ENCODE measurements at places on chromosomes 16 and 17.

DNA sequence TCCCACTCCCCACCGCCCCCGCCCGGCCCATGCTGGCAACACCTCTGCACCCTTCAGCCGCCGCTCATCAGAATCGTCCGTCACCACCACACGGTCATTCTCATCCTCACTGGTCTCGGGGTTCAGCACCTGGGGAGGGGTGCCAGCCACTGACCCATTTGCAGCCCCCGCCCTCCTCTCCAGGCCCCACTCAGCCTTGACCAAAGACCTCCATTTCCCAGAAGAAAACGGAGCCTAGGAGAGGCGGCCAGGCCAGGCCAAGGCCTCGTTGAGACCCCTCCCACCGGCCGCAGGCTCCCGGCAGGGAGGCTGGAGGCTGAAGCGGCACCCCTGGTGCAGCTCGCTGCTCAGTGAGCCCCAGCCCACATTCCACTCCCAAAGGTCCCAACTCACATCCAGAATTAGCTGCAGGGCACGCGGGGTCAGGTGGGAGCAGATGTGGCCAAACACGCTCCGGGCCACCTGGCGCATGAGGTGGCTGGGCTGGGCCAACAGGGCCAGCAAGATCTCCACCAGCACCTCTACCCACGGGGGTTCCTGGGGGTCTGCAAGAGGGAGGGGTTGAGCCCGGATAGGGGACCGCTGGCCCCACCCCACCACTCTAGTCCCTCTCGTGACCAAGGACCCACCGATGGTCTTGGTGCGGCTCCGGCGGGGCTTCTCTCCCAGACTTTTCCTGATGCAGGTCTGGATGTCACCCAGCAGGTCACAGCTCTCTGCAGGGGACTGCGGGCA, 9.8 kb downstream of the MYBBP1A start:
- DNase-seq: no peak

GRCh38 chr17:44976206-44976605, 8.1 kb upstream of the C1QL1 start:
- no peak for DNase-seq

DNA sequence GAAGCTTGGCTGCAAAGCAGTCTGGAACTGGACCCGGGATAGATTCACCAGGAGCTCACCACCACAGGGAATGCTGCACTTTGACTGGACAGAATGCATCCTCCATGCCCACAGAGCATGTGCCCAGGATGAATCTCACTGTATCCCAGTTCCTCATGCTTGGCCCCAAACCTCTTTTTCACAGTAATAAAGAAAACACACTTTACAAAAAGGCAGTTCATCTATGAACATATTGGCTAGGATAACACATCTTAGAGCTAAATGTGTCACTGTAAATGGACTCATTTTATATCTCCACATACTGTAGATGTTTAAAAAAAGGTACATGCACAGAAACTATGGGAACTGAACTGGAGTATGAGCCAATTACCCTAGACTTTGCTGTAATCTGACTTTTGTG, 266.9 kb downstream of the TOX3 start:
- no peak for DNase-seq

DNA sequence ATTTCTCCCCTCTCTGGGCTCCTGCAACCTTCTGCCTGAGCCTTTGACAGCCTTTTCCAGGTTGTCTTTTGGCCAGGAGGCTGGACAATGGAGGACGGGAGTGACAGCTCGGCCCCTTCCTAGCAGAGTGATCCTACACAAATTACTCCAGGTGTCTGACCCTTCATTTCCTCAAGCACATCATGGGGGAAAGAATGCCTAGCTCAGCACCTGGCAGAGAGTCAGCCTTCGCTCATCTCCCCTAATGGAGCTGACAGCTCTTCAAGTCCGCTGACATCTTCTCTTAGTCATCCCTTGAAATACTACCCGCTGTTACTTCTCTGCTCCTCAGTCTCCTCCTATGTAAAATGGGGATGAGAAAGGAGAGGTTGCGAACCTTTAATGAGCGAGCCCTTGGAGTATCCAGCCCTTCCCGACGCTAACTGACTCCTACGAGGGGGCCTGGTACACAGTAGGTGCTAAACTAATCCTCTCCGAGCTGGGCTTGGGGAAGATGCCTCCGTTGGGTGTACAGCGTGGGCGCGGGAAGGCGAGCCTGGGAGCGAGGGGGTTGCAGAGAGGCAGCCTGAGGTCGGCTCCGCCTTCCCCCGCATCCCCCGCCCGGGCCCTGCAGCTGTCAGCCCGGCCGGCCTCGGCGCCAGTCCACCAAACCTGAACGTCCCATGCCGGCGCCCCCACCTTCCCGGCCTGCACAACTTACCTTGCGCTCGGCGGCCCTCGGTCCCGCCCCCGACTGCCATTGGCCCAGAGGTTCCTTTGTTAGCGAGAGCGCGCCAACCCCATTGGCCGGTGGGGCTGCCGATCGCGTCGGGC, 480 bp upstream of the MPRIP start:
- peak; percentile 96 for DNase-seq

DNA sequence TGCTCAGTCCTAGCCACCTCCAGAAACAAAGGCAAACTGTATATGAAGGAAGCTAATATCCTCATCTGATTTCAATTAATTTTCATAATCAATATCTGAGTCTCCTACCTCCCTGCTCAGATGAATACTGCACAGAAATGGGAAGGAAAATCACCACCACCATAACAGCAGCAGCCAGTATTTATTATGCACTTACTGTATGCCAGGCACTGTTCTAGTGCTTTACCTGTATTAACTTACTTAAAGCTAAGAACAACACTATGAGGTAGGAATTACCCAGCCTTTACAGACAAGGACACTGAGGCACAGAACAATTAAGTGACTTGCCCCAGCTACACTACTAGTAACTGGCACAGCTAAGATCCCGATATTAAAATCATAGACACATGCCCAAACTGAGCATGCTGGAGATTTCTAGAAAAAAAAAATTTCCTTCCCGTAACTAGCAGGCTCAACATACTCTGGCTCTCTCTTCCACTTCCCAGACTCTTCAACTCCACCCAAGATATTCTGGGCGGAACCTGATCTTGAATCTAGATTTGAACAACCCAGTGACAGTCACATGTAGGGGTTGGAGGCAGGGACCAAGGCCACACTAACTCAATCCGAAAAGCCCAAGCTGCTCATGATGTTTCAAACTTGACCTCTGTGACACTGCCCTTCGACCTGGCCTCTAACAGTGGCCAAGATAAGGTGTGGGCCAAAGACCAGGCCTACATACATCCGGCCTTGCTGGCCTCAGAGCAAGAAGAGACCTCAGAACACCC, 3.9 kb downstream of the TRIM25 start:
- no peak for DNase-seq

DNA sequence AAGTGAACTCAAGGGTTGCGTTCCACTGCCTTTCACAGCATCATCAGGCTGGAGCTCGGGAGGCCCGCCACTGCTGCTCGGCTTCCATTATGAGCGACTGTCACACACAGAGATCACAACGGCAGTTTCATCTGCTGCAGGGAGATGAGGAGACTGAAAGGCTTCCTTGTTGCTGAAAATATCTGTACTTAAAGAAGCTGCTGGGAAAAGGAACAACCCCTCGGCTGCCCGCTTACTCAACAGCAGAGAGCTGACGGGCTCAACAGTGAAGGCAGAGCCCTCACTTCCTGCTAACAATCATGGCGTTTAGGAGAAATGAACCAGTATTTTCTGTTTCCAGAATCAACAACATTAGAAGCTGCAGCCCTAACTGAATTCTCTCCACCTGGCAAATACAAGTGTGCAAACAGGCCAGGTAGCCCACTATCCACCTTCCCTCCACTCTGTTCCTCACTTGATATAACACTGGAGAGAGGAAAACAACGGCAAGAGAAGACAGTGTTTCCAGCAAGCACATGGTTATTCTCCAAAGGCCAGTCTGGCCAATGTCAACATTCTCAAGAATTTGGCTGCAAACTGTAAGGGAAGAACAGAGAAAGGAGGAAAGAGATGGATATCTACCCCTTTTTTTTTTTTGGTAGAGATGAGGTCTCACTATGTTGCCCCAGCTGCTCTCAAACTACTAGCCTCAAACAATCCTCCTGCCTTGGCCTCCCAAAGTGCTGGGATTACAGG, 33.7 kb downstream of the MBTPS1 start:
- no peak for DNase-seq

- no peak for DNase-seq
Measured at GRCh38 chr17:34447406-34447805, 84.4 kb upstream of the CCL1 start.

- DNase-seq: no peak
Measured at GRCh38 chr16:14449790-14450480, 180.1 kb downstream of the PARN start.

DNA sequence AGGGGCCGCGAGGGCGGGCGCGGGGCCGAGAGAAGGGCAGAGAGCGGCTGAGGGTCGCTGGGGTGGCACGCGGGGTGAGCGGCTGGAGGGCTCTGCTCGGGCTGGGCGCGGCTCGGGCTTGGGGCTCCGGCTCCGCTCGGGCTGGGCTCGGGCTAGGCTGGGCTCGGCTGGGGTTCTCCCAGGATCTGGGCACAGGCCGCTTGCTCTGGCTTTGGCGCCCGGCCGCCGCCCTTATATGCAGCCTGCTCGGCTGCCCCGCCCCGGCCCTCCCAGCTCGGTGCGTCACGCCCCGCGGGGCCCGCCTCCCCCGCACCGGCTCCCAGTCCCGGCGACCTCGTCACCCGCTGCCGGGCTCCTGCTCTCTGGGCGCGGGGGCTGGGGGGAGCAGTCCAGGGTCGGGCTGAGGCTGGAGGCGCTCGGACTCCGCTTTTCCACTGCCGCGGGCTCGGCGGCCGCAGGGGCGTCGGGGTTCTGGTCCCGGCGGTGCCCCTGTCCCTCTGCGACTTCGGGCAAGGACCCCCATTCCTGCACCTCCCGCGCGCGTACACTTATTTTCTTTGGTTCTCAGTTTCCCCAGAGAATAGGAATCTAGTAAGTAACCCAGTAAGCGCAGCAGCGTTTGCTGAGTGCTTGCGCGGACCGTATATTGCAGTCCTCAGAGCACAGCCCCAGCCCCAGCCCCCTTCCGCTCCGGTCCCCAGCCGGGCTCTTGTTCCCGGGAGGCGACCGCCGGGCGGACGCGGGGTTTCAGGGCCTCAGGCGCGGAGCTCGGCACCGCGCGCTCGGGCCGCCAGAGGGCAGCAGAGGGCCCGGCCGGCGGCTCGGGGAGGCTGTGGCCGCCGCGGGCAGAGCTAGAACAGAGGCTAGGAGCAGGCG, at the start of gene RASD1:
RASD1 (minus strand) TSS at position 207 of the 876 bp plus-strand sequence. CDS start 214 bp downstream, outside the sequence.
- peak; percentile 84 for DNase-seq

- no peak for DNase-seq
Measured at GRCh38 chr17:77742579-77742978, 215.9 kb upstream of the TNRC6C start.

DNA sequence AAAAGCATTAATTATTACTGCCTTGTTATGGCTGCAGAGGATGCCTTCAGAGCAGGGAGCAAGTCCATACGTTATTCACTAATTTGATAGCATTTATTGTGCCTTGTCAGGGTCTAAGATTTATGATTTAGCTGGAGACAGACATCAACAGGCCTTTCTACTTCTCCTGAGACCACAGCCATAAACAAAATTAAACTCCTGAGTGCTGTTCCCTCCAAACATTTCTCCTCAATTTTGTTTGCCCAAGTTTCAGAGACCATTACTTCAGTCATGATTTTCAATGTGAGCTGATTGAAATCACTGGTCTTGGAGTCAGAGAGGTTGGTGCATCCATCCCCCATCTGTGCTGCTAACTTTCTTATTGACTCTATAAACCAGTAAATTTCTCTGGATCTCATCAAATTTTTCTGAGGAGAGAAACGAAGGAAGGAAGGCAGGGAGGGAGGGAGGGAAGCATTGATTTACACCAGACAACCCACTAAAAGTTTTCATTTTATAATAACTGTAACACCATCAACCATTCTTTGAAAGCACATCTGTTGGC, 423.6 kb upstream of the CDH11 start:
- no peak for DNase-seq

DNA sequence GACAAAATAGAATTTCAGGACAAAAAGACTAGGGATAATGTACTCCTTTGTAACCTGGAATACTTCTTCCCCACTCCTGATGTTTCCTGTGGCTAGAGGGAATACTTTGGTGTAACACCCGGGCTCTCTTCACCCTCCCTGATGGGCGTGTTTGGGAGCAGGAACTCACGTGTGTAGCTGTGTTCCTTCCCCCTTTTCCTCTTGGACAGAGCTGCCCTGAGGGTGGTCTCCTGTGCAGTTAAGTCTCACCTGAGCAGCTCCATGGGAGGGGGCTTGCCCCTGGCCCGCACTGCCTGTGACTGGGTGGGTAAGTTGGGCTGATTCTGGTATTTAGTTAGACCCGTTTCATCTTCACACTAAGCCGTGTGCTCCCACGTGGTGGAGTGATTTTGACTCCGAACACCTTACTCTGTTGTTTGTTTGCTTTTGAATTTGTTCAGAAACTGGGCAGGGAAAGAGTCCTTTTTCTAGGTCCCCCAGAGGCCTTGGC, 87.9 kb downstream of the OR1D5 start:
- DNase-seq: peak; percentile 70

DNA sequence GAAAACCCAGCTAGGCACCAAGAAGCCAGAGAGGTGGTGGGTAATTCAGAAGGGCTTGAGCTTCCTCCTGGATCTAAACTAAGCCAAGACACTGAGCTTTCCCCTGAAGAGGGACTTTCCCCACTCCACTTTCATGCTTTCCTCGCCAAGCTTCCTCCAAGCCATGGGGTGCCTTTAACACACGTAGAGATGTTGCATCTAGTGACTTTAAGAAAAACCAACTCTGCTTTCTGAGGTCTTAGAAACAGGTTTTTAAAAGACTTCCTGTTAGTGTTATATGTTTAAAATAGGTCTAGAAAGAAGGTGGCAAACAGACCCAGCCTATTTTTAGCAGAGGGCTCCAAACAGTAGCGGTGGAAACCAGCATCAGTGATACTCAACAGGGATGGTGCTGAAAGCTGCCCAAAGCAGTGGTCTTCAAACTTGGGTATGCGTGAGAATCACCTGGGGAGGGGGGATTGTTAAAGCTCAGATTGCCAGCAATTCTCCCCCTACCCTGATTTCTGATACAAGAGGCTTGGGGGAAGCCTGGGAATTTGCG, 585.6 kb downstream of the CDH13 start:
- no peak for DNase-seq

- DNase-seq: no peak
Measured at GRCh38 chr16:67673712-67674580, 7.3 kb downstream of the C16orf86 start.

GRCh38 chr17:49819138-49819537, 28.7 kb downstream of the TAC4 start:
- DNase-seq: no peak

DNA sequence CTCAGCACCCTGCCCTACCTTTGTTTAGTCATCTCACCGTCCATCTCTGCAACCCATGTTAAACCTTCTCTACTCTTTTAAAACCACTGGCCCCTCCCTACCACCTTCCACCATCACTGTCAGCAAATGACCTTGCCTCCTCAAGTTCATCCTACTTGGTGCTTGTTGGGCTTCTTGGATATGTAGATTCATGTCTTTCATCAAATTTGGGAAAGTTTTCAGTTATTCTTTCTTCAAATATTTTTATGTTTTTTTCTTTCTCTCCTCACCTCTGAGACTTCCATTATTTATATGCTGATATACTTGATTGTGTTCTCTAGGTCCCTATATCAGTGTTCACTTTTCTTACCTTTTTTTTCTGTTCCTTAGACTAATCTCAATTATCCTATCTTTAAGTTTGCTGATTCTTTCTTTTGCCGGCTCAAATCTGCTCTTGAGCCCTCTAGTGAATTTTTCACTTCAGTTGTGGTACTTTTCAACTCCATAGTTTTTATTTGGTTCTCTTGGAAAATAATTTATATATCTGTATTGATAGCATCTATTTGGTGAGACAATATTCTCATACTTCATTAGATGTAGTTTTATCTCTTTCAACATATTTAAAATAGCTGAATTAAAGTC, 28.7 kb upstream of the ALDH3A2 start:
- no peak for DNase-seq
